Effector memory CD4-positive, alpha-beta T cell (primary cell): ENCODE measurements at places on chromosomes 7 and 10.

- H3K27me3 ChIP-seq, result no peaks in the 10 kb centered on the region
- no peak overlapping the region for H3K4me3 ChIP-seq
- H3K36me3 ChIP-seq, result no peaks in the 10 kb centered on the region
- H3K4me1 ChIP-seq, result no peaks in the 10 kb centered on the region
- no peak overlapping the region for H3K27ac ChIP-seq
Observed at GRCh38 chr10:91462423-91462822, 52.3 kb downstream of the HECTD2 start.

DNA sequence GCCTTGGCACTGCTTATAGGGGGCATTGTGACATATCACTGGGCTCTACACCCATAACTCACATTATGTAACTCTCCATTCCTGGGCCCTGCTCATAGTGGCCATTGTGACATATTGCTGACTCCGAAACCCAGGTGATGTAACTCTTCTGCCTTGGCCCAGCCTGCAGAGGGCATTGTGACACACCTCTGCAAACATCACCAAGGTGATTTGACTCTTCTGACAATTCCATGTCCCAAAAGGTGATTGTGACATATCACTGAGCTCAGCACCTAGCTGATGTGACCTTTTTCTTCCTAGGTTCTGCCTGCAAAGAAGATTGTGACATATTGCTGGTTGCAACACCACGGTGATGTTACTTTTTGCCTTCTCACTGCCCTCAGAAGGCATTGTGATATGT lies 36.5 kb upstream of the ZNF680 start:
- no peaks in the 10 kb centered on the region for H3K4me1 ChIP-seq
- no peak for DNase-seq
- no peak overlapping the region for H3K27ac ChIP-seq

GRCh38 chr7:38506756-38507155 lies 124.4 kb downstream of the AMPH start:
- H3K36me3 ChIP-seq, result no peaks in the 10 kb centered on the region
- H3K4me1 ChIP-seq, result no peaks in the 10 kb centered on the region
- no peak overlapping the region for H3K27ac ChIP-seq
- no peak overlapping the region for H3K4me3 ChIP-seq
- no peak for DNase-seq

DNA sequence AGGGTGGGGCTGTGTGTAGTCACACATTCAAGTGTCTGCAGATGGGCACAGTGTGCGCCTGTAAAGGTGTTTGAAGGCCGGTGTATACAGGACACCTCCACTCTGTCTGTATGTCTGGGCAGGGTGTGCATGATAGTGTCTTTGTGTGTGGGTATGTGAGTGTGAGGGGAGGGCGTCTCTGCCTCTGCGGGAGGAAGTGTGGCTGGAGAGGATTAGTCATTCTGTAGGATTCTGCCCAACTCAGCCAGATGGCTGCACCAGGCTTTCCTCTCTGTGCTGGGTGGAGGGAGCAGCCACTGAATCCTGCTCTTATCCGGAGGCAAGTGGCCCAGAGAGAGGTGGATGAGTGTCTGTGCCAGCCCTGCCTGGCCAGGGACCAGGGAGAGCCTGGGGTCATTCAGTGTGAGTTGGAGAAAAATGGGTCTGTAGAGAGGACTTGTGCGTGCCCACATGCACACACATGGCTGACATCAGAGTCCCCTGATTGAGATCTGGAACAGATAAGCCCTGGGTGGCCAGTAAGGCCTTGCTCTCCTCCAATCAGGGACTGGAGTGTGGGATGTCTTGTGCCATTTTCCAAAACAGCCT lies 1.7 kb downstream of the SFXN3 start:
- peak overlapping the region; percentile 82 for H3K4me3 ChIP-seq
- peaks cover 33% of the 10 kb centered on the region for H3K36me3 ChIP-seq
- peak; percentile 45 for DNase-seq
- H3K4me1 ChIP-seq, result peaks cover 18% of the 10 kb centered on the region
- peak overlapping the region; percentile 92 for H3K27ac ChIP-seq
- no peaks in the 10 kb centered on the region for H3K27me3 ChIP-seq

DNA sequence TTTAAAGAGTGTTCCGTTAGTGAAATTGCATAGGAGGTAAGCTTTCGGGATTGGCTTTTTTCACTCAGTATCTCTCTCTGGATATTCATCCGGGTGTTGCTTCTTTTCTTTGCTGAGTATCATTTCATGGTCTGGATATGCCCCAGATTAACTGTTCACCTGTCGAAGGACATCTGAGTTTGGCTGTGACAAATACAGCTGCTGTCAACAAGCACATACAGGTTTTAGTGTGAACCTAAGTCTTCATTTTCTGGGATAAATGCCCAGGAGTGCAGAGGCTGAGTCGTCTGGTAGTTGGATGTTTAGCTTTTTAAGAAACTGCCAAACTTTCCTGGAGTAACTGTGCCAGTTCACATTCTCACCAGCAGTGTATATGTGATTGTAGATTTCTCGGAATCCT lies 5.6 kb downstream of the DOCK1 start:
- H3K27me3 ChIP-seq, result no peaks in the 10 kb centered on the region
- DNase-seq, result no peak
- no peak overlapping the region for H3K27ac ChIP-seq
- H3K4me3 ChIP-seq, result no peak overlapping the region
- H3K36me3 ChIP-seq, result no peaks in the 10 kb centered on the region

- no peaks in the 10 kb centered on the region for H3K4me1 ChIP-seq
- no peak for DNase-seq
- no peaks in the 10 kb centered on the region for H3K27me3 ChIP-seq
Observed at GRCh38 chr7:133742709-133743538, 384.2 kb upstream of the LRGUK start.

DNA sequence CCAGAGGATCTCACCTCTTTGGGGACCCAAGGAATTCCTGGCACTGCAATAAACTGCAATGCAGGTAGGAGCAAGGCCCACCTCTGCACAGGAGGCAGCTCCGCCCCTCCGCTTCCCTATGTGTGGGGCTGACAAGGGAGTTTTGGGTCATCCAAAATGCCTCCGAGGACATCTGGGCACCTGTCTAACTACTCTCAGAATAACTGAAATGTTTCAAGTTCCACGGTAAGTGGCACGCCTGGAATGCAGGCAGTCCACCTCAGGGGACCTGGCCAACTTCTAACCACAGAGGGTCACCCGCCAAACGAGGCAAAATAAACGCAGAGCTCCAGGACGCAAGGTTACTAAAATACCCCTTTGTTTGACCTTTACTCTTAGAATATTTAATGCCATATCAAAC lies 102.5 kb downstream of the FGFR2 start:
- H3K4me1 ChIP-seq, result no peaks in the 10 kb centered on the region
- no peaks in the 10 kb centered on the region for H3K36me3 ChIP-seq
- H3K27ac ChIP-seq, result no peak overlapping the region
- H3K27me3 ChIP-seq, result no peaks in the 10 kb centered on the region

DNA sequence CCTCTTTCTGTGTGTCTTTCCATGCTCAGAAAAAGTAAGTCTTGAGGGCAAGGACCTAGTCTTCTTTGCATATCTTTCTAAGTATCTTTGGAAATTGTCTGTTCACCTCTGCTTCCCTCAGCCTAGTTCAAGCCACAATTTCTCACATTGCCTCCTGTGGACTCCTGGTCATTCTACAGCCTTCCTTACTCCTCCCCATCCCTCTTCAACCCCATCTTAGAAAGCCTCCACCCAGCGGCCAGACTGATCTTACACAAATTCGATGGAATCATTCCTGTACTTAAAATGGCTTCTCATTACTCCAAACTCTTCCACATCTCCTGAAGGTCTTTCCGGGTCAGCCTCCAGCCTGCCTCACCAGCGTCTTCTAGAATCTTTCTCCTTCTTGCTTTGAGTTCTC lies 24.1 kb upstream of the AGK start:
- no peaks in the 10 kb centered on the region for H3K27me3 ChIP-seq
- H3K4me3 ChIP-seq, result no peak overlapping the region
- no peaks in the 10 kb centered on the region for H3K36me3 ChIP-seq
- H3K27ac ChIP-seq, result no peak overlapping the region
- no peak for DNase-seq
- no peaks in the 10 kb centered on the region for H3K4me1 ChIP-seq

DNA sequence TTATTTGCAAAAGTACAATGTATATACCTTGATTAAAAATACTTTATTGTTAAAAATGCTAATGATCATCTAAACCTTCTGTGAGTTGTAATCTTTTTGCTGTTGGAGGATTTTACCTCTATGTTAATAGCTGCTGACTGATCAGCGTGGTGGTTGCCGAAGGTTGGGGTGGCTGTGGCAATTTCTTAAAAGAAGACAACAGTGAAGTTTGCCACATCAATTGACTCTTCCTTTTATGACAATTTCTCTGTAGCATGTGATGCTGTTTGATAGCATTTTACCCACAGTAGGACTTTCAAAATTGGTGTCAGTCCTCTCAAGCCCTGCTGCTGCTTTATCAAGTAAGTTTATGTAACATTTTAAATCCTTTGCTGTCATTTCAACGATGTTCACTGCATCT lies 16.9 kb upstream of the ENTPD1 start:
- H3K4me1 ChIP-seq, result no peaks in the 10 kb centered on the region
- no peak overlapping the region for H3K4me3 ChIP-seq
- no peak overlapping the region for H3K27ac ChIP-seq
- no peaks in the 10 kb centered on the region for H3K36me3 ChIP-seq

- H3K4me3 ChIP-seq, result no peak overlapping the region
- no peak for DNase-seq
- H3K4me1 ChIP-seq, result no peaks in the 10 kb centered on the region
- no peak overlapping the region for H3K27ac ChIP-seq
- no peaks in the 10 kb centered on the region for H3K36me3 ChIP-seq
Observed at GRCh38 chr7:80630608-80631405, 7.6 kb upstream of the CD36 start.

GRCh38 chr7:100208911-100209408 lies 10.8 kb upstream of the PVRIG start:
- H3K36me3 ChIP-seq, result no peaks in the 10 kb centered on the region
- H3K4me1 ChIP-seq, result peaks cover 19% of the 10 kb centered on the region
- H3K27ac ChIP-seq, result no peak overlapping the region
- no peak overlapping the region for H3K4me3 ChIP-seq
- no peaks in the 10 kb centered on the region for H3K27me3 ChIP-seq

DNA sequence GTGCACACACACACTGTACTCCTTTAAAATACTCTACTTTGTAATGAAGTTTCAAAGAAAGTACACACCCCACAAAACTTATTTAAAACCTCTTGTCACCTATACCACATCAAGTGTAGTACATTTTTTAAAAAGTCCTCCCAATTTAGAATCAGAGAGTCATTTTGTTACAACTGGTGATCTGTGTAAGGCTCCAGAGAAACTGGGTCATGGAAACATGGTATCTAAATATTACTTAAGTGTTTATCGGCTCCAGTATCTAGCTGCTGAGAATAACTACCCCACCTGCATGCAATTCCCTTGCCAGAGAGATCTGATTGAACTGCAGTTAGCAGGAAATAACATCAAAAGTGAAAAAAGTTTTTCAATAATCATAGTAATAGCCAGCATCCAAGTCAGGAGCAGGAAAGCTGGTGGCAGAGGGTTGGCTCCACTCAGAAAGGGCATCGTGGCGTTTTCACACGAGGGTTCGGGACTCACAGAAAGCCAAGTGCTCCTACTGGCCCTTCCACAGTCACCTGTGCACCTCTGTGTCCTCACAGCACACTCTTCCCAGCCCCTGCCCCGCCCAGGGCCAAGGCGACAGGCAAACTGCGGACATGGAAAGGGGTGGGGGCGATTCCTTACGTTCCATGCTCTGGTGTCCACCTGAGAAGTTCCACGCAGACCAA lies 6.5 kb downstream of the RGS10 start:
- peaks cover 38% of the 10 kb centered on the region for H3K4me1 ChIP-seq
- H3K27me3 ChIP-seq, result no peaks in the 10 kb centered on the region
- no peak for DNase-seq
- no peak overlapping the region for H3K27ac ChIP-seq
- H3K36me3 ChIP-seq, result peaks cover 3% of the 10 kb centered on the region

- no peak overlapping the region for H3K27ac ChIP-seq
- no peak overlapping the region for H3K4me3 ChIP-seq
- no peaks in the 10 kb centered on the region for H3K36me3 ChIP-seq
- H3K4me1 ChIP-seq, result no peaks in the 10 kb centered on the region
Observed at GRCh38 chr10:86287966-86288579, 78.5 kb downstream of the GRID1 start.

- no peak overlapping the region for H3K4me3 ChIP-seq
- H3K36me3 ChIP-seq, result no peaks in the 10 kb centered on the region
- no peaks in the 10 kb centered on the region for H3K27me3 ChIP-seq
- H3K27ac ChIP-seq, result no peak overlapping the region
- DNase-seq, result no peak
Observed at GRCh38 chr10:13717571-13717935, 130.8 kb downstream of the PRPF18 start.
